Astrocyte (in vitro differentiated cells and primary cell): ENCODE measurements at places on chromosomes 4 and X. TPM values are rescaled to one million over a fixed set of nuclear protein-coding genes. Genes with fewer than 3 reads are reported as not detected.

The CACNA1F gene
- not detected in 2 replicates for total RNA-seq

The PAGE5 gene
- not detected in 2 replicates for total RNA-seq

DNA sequence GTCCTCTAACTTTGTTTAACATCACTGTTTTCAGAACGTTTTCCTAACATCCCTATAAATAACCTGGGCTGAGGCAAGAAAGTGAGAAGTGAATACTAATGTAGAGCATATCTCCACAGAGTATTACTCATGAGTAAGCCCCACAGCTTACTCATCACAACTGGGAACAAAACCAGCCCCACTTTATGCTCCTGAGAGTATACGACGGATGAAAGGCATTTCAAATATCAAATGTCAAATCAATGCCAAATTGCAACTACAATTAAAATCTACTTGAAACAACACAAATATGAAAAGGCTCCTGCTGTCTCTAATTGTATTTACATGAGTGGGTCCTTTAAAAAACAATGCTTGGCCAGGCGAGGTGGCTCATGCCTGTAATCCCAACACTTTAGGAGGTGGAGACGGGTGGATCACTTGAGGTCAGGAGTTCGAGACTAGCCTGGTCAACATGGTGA is 41.2 kb downstream of the SH3RF1 start:
- H3K27ac ChIP-seq, result peak overlapping the region; percentile 80
- DNase-seq, result peak; percentile 97
- peaks cover 5% of the 10 kb centered on the region for H3K36me3 ChIP-seq
- no peaks in the 10 kb centered on the region for H3K27me3 ChIP-seq

- H3K27me3 ChIP-seq, result no peaks in the 10 kb centered on the region
- H3K36me3 ChIP-seq, result no peaks in the 10 kb centered on the region
- no peak overlapping the region for H3K4me3 ChIP-seq
- H3K27ac ChIP-seq, result no peak overlapping the region
- DNase-seq, result no peak
Measured at GRCh38 chrX:27309406-27309805, 153.7 kb downstream of the PPP4R3C start.

GRCh38 chr4:151415978-151416377 is 7.0 kb downstream of the FHIP1A start:
- no peaks in the 10 kb centered on the region for H3K27me3 ChIP-seq
- H3K36me3 ChIP-seq, result no peaks in the 10 kb centered on the region
- peak overlapping the region; percentile 6 for H3K4me3 ChIP-seq

DNA sequence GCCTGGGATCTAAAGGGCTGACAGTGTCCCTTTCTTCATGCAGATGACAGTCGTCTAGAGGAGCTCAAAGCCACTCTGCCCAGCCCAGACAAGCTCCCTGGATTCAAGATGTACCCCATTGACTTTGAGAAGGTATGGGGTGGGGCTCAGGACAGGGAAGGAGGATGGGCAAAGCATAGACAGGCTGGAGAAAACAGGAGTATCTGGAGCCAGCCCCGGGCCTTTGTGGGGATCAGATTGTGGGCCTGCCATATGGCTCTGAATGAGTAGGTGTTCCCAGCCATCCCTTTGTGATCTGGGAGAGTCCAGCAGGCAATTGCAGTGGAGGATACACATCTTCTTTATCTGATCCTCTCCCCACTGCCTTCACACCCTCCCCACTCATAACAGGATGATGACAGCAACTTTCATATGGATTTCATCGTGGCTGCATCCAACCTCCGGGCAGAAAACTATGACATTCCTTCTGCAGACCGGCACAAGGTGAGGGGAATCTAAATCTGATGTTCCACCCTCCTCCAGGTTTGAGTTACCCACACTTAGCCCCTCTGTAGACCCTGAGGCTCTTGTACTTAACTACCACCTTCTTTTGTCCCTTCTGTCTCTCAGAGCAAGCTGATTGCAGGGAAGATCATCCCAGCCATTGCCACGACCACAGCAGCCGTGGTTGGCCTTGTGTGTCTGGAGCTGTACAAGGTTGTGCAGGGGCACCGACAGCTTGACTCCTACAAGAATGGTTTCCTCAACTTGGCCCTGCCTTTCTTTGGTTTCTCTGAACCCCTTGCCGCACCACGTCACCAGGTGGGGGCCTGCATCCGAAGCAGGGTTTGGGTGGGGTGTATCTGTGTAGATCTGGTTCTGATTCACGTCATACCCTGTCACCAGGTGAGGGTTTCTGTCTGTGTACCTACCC is 5.8 kb upstream of the CDK16 start:
- H3K4me1 ChIP-seq, result peaks cover 11% of the 10 kb centered on the region
- no peaks in the 10 kb centered on the region for H3K27me3 ChIP-seq
- no peak overlapping the region for H3K27ac ChIP-seq
- peaks cover 30% of the 10 kb centered on the region for H3K36me3 ChIP-seq

- no peak overlapping the region for H3K27ac ChIP-seq
- H3K36me3 ChIP-seq, result peaks cover 79% of the 10 kb centered on the region
- DNase-seq, result no peak
- H3K27me3 ChIP-seq, result no peaks in the 10 kb centered on the region
Measured at GRCh38 chr4:7770224-7771050, 169.2 kb downstream of the AFAP1 start.

DNA sequence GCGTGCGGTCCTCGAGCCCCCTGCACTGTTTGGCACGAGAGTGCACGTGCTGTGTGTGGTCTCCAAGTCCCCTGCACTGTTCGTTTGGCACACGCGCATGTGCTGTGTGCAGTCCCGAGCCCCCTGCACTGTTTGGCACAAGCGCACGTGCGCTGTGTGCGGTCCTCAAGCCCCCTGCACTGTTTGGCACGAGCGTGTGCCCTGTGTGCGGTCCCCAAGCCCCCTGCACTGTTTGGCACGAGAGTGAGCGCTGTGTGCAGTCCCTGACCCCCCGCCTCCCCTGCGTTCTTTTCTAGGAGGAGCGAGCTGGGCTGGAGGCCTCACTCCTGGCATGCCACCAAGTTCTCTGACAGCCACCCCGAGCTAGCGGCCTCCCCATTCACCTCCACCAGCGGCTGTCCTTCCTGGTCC is 76.5 kb upstream of the CLDN34 start:
- H3K4me3 ChIP-seq, result no peak overlapping the region
- no peak overlapping the region for H3K27ac ChIP-seq
- no peaks in the 10 kb centered on the region for H3K27me3 ChIP-seq
- no peaks in the 10 kb centered on the region for H3K36me3 ChIP-seq

GRCh38 chr4:74516303-74516702 is 71.4 kb downstream of the AREG start:
- H3K36me3 ChIP-seq, result no peaks in the 10 kb centered on the region
- H3K4me1 ChIP-seq, result no peaks in the 10 kb centered on the region
- no peaks in the 10 kb centered on the region for H3K27me3 ChIP-seq
- peak; percentile 51 for DNase-seq
- H3K4me3 ChIP-seq, result no peak overlapping the region

- no peak for DNase-seq
- no peaks in the 10 kb centered on the region for H3K27me3 ChIP-seq
- H3K4me3 ChIP-seq, result no peak overlapping the region
- no peak overlapping the region for H3K27ac ChIP-seq
- H3K4me1 ChIP-seq, result peaks cover 10% of the 10 kb centered on the region
- H3K36me3 ChIP-seq, result no peaks in the 10 kb centered on the region
Measured at GRCh38 chr4:138229160-138229559, 13.0 kb downstream of the SLC7A11 start.

The ADAMTS3 gene
- total RNA-seq, result 4.2 TPM in 2 replicates

The ARSJ gene
- 60.1 and 66.5 TPM in 2 replicates for total RNA-seq

GRCh38 chrX:64377753-64378152 is 17.5 kb downstream of the MTMR8 start:
- no peak for DNase-seq
- no peaks in the 10 kb centered on the region for H3K4me1 ChIP-seq
- no peak overlapping the region for H3K4me3 ChIP-seq

GRCh38 chrX:65574356-65574755 is 39.8 kb upstream of the LAS1L start:
- no peak overlapping the region for H3K27ac ChIP-seq
- H3K36me3 ChIP-seq, result no peaks in the 10 kb centered on the region
- DNase-seq, result no peak
- H3K27me3 ChIP-seq, result no peaks in the 10 kb centered on the region

The CT83 gene
- total RNA-seq, result not detected in 2 replicates

DNA sequence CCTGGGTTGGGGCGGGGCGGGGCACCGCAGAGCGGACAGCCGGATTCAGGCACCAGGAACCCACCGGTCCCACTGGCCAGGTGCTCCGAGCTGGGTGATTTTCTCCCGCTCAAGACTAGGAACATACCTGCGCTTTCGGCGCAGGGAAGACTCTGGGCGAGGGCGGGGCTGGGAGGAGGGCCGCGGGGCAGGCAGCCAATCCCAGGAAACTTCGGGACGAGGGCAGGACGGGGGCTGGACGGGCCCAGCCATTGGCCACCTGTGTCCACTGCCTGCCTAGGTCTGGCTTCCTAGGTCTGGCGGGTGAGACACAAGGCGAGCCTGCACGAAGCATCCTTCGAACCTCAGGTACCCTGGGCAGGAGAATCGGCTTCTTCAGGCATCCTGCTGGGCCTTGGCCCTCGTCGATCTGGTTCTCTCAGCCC is 274 bp upstream of the ERVMER34-1 start:
- peak overlapping the region; percentile 41 for H3K4me3 ChIP-seq
- H3K4me1 ChIP-seq, result peaks cover 6% of the 10 kb centered on the region
- no peaks in the 10 kb centered on the region for H3K36me3 ChIP-seq
- H3K27me3 ChIP-seq, result peaks cover 10% of the 10 kb centered on the region
- no peak overlapping the region for H3K27ac ChIP-seq
- DNase-seq, result peak; percentile 8

The RASSF6 gene
- total RNA-seq, result 0.07 and 0.14 TPM in 2 replicates

The FAM9C gene
- total RNA-seq, result 0.16 TPM in 1 of 2 replicates, not detected in the other

DNA sequence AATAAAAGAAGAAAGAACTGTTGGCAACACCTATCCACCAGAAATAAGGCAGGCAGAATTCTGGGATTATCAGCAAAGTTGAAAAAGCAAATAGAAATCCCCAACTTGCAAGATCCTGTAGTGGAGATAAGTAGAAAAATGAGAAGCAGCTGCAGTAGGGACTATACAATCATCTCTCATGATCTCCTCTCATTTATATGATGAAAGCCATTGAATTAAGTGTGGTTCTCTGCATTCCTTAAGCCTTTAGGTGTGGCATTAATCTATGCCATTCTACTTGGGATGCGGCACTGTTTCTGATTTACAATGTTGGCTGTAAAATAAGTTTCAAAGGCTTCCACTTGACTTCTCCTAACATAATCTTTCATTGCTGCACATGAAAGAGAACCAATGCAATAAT is 869.8 kb downstream of the TRAM1L1 start:
- H3K27ac ChIP-seq, result no peak overlapping the region
- no peaks in the 10 kb centered on the region for H3K4me1 ChIP-seq
- no peaks in the 10 kb centered on the region for H3K27me3 ChIP-seq
- no peak for DNase-seq

The IBSP gene
- total RNA-seq, result not detected in 2 replicates

The PDE6B gene
- 2.8 and 3.7 TPM in 2 replicates for total RNA-seq

DNA sequence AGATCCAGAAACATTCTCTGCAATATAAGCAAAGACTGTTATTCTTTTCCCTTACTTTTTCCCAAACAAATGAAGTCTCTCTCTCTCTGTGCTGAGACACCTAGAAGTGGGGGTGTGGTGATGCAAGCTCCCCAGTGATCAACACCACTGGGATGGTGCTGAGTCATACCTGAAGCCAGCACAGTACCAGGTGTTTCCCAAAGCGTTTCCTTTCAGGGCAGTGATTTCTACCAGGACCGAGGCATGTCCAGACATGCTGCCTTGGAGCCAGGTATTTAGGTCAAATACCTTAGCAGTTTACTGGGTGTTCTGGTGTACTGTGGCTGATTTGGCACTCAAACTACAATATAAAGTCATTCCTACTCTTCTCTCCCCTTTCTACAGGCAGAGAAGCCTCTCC is 726.5 kb downstream of the FAM133A start:
- H3K27ac ChIP-seq, result no peak overlapping the region
- H3K4me1 ChIP-seq, result no peaks in the 10 kb centered on the region
- DNase-seq, result no peak
- H3K36me3 ChIP-seq, result no peaks in the 10 kb centered on the region

The CDX4 gene
- total RNA-seq, result not detected in 2 replicates

DNA sequence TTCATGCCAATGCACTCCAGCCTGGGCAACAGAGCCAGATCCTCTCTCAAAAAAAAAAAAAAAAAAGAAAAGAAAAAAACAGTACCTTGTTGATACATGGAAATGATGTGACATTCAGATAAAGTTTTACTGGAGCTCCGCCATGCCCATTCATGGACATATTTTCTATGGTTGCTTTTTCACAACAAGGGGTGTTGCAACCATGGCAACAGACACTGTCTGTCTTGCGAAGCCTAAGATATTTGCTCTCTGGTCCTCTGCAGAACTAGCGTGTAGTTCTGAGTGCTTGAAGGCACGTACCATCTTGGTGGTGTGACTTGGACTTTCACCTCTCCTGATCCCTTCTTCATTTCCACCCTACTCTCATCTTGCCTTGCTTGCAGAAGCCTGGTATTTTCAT is 53.2 kb downstream of the TBL1X start:
- H3K36me3 ChIP-seq, result no peaks in the 10 kb centered on the region
- no peaks in the 10 kb centered on the region for H3K27me3 ChIP-seq
- H3K27ac ChIP-seq, result no peak overlapping the region
- no peaks in the 10 kb centered on the region for H3K4me1 ChIP-seq

- no peak overlapping the region for H3K27ac ChIP-seq
- no peaks in the 10 kb centered on the region for H3K27me3 ChIP-seq
- H3K36me3 ChIP-seq, result no peaks in the 10 kb centered on the region
- no peak for DNase-seq
- H3K4me1 ChIP-seq, result no peaks in the 10 kb centered on the region
- H3K4me3 ChIP-seq, result no peak overlapping the region
Measured at GRCh38 chr4:127737295-127737694, 7.1 kb downstream of the SLC25A31 start.

The BTC gene
- total RNA-seq, result 0.20 and 0.26 TPM in 2 replicates

DNA sequence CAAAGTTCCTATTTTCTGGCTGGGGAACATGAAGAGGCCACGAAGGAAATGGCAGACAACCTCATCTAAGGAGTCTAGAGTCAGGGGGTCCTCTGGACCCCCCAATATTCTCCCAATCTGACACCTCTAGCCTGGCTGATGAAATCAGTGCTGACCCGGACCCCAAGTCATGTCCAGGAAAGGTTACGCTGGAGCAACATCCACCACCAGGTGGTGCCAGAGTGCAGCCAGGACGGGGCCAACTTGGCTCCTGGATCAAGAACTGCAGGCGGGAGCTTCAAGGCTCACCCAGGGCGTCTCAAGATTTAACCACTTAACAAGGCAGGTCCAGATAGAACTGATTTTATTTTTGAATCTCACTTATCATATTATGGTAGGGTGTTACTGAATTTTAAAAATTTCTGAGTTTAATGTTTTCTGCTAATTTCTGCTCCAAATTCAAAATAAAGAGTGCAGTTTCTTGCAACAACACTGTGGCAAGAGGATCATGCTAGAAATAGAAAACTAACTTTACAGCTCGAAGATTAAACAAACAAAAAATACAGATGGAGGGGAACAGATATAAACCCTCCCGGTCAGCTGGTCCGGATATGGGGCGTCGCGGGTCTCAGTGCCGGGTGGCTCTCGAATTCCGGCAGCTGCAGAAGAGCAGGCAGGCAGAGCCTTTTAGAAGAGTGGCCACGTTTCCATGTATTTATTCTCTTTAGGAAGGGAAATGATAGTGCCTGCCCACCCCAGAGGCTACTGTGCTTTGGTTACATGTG is 135.5 kb downstream of the AFAP1 start:
- H3K4me1 ChIP-seq, result peaks cover 38% of the 10 kb centered on the region
- DNase-seq, result peak; percentile 55
- no peaks in the 10 kb centered on the region for H3K27me3 ChIP-seq
- H3K36me3 ChIP-seq, result peaks cover 64% of the 10 kb centered on the region
- no peak overlapping the region for H3K4me3 ChIP-seq

The ADAM29 gene
- not detected in 2 replicates for total RNA-seq

The UGT8 gene
- total RNA-seq, result 6.4 and 7.7 TPM in 2 replicates

The ATP2B3 gene
- 0.46 and 0.52 TPM in 2 replicates for total RNA-seq

GRCh38 chrX:43969504-43970501 is 3.4 kb downstream of the NDP start:
- peaks cover 31% of the 10 kb centered on the region for H3K4me1 ChIP-seq
- no peak overlapping the region for H3K4me3 ChIP-seq
- peak; percentile 65 for DNase-seq
- H3K27ac ChIP-seq, result peak overlapping the region; percentile 80
